GM06990 (cell line): ENCODE measurements at places on chromosomes 2 and 18.

DNA sequence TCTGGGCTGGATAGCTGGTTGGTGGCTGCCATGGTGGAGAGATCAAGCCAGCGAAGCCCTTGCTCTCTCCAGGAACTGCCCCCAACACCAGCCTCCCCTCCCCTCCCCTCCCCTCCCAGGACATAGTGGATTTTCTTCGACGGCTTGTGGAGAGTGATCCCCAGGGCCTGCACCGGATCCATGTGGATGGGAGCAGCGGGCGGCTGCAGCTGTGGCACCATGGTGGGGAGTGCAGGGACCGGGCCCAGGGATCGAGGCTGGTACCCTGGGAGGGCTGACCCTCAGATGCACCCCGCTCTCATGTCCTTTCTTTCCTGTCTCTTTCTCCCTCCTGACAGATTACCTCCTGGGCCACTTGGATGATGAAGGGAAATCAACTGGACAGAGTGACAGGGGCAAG, 7.0 kb downstream of the TTC31 start:
- no peak for DNase-seq

GRCh38 chr2:191158193-191158592, 7.4 kb upstream of the STAT4 start:
- DNase-seq: no peak

GRCh38 chr2:72126186-72127100, 21.2 kb downstream of the CYP26B1 start:
- no peak for DNase-seq

DNA sequence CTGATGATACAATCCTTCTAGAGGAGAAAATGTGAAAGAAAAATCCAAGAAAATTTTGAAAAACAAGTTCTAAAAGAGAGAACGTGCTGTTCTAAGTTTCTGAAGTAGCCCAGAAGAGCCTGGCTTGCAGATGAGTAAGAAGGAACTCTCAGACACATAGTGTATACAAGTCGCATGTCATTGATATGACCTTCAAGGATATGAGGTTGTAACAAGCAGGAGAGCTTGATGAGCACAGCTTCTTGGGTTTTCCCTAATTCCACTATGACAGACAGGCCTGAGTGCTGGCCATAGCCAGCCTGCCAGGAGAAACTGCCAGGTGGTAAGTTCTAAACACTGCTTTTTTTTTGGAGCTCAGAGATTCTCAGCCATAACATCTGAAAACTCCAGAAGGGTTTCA, 235.7 kb upstream of the SIX2 start:
- DNase-seq: no peak

DNA sequence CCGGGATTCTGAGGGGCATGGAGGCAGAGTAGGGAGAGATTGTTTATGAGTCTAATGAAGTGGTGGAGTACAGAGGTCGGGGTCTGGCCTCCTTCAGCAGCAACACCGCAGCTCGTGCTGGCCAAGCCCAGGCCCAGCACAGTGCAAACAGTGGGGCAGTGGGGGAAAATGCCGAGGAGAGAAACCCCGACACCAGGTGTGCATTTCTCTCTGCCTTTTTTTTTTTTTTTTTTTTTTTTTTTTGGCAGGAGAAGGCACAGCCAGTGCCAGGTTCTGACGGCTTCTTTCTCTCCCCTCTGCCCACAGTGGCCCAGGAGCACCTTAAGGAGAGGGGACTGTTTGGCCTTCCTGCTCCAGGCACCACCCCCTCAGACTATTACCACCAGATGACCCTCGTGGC, 219.3 kb downstream of the GLI2 start:
- DNase-seq: no peak

- DNase-seq: no peak
These were observed 271.9 kb downstream of the NCKAP5 start for GRCh38 chr2:133296401-133296800.

DNA sequence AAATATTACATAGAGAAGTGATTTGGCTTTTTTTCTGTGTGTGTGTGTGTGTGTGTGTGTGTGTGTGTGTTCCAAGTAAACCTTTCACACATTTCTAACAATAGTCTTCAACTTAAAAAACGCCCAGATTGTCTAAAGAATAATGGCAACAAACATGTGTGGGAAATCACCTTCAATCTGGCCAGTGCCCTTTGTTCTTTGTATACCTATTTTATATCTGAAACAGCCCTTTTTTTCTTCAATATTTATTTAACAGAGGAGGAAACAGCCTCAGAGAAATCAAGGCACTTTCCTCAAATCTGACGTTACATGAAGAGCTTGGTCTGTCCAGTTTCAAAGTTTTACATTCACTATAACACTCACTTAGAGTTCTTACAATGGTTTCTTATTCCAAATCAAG, 25.3 kb downstream of the CCDC195 start:
- no peak for DNase-seq

DNA sequence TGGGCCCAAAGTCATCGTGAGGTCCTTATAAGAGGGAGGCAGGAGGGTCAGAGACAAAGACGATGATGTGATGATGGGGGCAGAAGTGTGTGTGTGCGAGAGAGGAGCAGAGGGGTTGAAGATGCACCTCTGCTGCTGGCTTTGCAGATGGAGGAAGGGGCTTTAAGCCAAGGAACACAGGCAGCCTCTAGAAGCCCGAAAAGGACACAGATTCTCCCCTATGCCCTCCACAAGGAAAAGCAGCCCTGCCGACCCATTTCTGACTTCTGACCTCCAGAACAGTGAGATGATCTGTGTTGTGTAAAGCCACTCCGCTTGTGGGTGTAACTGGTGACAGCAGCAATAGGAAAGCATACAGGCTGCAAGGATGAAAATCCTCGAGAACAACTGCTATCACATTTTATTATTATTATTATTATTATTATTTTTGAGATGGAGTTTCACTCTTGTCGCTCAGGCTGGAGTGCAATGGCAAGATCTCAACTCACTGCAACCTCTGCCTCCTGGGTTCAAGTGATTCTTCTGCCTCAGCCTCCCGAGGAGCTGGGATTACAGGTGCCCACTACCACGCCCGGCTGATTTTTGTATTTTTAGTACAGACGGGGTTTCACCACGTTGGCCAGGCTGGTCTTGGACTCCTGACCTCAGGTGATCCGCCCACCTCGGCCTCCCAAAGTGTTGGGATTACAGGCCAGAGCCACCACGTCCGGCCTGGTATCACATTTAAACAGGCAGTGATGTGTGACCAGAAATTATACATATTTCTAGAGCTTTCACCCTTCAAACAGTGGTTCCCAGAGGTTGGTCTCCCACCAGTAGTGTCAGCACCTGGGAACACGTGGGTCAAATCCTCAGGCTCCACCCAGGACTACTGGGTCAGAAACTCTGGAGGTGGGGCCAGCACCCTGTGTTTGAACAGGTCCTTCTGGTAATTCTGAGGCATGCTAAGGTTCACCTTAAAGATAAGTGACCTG, 170.5 kb downstream of the TGIF1 start:
- DNase-seq: no peak

DNA sequence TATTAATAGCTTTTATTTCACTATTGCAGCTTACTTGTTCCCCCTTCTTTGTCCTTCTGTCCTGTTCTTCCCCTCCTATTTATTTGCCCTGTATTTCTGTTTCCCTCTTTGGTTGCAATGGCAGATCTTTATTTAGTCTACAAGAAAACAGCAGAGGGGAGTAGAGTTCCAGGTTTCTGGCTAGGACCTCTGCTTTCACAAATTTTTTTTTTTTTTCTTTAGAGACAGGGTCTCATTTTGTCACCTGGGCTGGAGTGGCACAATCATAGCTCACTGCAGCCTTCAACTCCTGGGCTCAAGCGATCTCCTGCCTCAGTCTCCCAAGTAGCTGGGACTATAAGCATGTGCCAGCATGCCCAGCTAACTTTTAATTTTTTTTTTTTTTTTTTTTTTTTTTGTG, 188.1 kb upstream of the SPRED2 start:
- no peak for DNase-seq

DNA sequence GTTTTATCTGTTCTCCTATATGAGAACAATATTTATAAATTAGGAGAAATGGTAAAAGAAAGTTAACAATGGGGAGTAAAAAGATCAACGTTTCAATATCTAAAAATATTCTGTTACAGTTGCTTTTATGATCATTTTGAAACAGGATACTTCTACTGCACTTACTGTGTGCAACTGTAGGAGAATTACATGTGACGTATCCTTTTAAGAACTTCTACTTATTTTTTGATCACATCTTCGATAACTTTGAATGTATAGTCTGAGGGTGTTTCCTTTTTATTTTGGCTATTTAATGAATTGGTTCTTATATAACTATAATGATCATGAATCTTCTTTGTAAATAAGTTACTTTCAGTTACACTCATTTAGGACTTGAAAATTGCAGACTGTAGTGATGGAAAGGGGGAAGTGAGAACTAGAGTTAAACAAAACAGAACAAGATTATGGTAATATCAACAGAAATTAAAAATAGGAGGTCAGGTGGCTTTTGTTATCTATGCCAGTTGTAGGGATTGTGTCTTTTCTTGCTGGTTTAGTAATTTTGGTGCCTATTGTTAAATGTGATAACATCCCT, 109.9 kb downstream of the MSTN start:
- DNase-seq: peak; percentile 70

DNA sequence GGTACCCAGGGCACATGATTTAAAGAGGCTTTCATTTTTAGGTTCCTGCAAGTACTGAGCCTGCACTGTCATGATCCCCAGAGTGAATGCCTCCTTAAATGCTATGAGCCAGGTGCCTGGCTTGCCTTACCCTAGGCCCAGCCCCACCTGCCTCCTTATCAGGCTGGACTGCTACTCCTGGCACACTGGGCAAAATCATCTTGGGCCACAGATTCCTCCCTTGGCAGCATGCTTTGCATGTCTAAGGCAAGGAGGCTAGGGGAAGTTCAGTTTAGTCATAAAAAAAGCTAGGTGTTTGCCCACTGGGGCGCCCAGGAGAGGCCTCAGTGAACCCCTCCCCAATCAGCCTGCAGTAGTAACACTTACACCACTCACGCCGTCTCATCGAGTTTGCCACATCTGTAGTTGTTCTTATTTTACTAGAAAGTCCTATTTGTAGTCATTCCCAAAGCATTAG, 45.1 kb downstream of the LBH start:
- DNase-seq: no peak

- peak; percentile 64 for DNase-seq
These were observed 31.2 kb upstream of the SLC66A3 start for GRCh38 chr2:11123856-11124759.

GRCh38 chr18:49839012-49839411, 25.7 kb upstream of the ACAA2 start:
- no peak for DNase-seq

DNA sequence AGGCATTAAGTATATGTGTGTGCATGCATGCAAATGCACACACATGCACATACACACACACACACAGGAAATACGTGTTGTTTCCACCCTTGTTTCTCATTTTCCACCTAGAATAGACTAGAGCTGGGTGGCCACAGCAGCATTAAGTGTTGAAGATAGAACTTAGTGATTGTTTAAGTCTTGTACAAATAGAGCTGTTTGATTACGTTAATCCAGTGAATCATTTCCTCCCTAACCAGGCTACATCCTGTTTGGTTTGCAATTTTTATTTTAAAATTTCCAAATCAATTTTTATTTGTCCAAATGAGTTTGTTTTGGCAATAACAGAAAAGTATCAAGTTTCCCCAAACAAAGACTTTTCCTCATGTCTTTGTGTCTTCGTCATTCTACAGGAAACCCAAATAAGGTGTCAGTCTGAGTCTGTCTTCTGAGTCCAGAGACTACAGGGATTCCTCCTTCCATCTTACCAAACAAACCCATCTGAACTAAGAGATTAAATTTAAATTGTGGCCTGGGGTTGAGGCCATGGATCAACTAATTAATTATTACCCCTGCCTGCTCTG, 74.6 kb upstream of the GALNT5 start:
- no peak for DNase-seq
